ENCODE measurements at places on chromosomes 16 and 17. TPM values are rescaled to one million over a fixed set of nuclear protein-coding genes. Genes with fewer than 3 reads are reported as not detected.

DNA sequence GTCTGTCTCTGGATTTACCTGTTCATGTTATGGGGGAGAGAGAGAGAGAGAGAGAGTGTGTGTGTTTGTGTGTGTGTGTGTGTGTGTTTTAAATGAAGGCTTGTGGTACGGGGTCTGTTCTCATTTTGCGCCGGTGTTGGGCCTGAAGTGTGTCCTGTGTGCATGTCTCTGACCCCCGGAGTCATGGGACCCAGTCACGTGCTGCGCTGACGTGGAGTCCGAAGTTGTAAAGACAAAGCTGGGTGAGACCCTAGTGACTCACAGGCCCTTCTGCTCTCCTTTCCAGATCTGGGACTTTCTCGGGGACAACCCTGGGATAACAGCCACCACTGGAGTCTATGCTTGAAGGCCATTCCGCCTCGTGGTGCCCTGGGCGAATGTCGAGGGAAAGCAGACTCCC is 35.0 kb downstream of the JPH3 start:
- no peak overlapping the region for H3K27ac ChIP-seq
- no peaks in the 10 kb centered on the region for H3K27me3 ChIP-seq
- no peak overlapping the region for H3K4me3 ChIP-seq
- no peak for DNase-seq
- H3K36me3 ChIP-seq = no peaks in the 10 kb centered on the region

GRCh38 chr17:75645889-75646637 is 12.8 kb downstream of the SMIM5 start:
- H3K27ac ChIP-seq = peak overlapping the region; percentile 66
- H3K4me1 ChIP-seq = peaks cover 5% of the 10 kb centered on the region
- no peaks in the 10 kb centered on the region for H3K27me3 ChIP-seq
- H3K36me3 ChIP-seq = peaks cover 4% of the 10 kb centered on the region
- no peak overlapping the region for H3K4me3 ChIP-seq

DNA sequence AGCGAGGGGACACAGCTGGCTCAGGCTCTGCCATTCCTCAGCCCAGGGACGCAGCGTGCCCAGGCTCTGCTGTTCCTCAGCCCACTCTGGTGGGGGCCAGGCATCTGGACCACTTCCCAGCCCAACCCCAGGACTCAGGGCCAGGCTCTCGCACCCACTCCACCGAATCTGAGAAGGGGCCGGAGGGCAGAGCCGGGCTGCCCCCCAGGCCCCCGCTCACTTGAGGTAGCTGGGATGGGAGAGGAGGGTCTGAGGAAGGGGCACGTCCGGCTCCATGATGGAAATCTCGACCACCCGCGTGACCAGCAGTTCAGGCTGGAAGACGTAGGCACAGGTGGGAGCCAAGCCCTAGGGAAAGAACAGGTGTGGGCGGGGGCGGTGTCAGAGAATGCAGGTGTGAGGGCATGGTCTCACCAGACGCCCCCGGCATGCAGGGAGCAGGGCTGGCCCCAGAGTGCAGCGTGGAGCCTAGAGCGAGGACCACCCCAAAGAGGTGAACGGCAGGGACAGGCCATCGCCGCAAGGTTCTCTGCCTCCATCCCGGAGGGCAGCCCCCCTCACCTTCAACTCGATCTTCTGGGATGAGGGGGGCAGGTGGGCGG is 4.9 kb downstream of the PGAP6 start:
- no peak for DNase-seq
- peaks cover 7% of the 10 kb centered on the region for H3K4me1 ChIP-seq
- H3K4me3 ChIP-seq = no peak overlapping the region
- H3K27me3 ChIP-seq = no peaks in the 10 kb centered on the region
- no peak overlapping the region for H3K27ac ChIP-seq

- H3K4me3 ChIP-seq = peak overlapping the region; percentile 37
- DNase-seq = no peak
- H3K36me3 ChIP-seq = peaks cover 57% of the 10 kb centered on the region
- H3K4me1 ChIP-seq = peaks cover 82% of the 10 kb centered on the region
These were observed 4.2 kb downstream of the ORMDL3 start for GRCh38 chr17:39923230-39923629.

DNA sequence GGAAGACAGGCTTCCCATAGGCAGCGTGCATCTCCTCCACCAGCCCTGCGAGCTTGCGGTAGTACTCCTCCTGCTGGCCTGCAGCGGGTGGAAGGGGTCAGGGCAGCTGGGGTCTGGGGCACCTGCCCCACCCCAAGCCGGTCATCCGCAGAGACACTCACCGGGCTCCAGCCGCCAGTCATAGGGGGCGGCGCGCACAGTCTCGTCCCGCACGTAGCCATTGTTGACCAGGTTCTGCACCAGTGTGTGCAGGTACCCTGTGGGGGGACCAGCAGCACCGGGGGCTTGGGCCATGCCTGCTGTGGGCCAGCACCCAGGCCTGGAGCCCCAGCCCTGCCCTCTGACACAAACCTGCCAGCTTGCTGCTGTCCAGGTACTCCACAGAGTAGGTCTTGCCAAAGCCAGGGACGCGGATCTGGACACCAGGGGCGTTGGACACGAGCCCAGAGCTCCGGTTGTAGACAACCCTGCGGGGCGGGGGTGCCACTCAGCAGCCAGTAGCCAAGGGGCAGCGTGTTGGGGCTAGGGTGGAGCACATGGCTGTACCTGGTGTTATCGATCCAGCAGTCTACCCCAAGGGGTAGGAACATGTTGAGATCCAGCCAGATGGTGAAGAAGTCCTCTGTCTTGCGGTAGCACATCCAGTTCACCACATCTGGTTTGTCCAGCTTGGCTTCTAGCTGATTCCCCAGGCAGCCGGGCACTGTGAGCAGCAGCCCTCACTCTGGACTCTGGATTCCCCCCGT is 1.2 kb downstream of the LCAT start:
- no peak for DNase-seq
- H3K27ac ChIP-seq = no peak overlapping the region
- H3K36me3 ChIP-seq = peaks cover 18% of the 10 kb centered on the region
- H3K27me3 ChIP-seq = no peaks in the 10 kb centered on the region

- no peak for DNase-seq
- H3K36me3 ChIP-seq = peaks cover 2% of the 10 kb centered on the region
- H3K27ac ChIP-seq = no peak overlapping the region
- H3K27me3 ChIP-seq = no peaks in the 10 kb centered on the region
These were observed 7.0 kb downstream of the PSME3IP1 start for GRCh38 chr16:57178793-57179212.

- H3K27ac ChIP-seq = peak overlapping the region; percentile 92
- H3K4me1 ChIP-seq = peaks cover 79% of the 10 kb centered on the region
- no peak for DNase-seq
- H3K27me3 ChIP-seq = no peaks in the 10 kb centered on the region
These were observed 16.9 kb downstream of the NSMCE1 start for GRCh38 chr16:27251541-27252205.

GRCh38 chr17:36932694-36933511 is 4.4 kb upstream of the LHX1 start:
- no peak for DNase-seq
- peaks cover 54% of the 10 kb centered on the region for H3K4me1 ChIP-seq
- no peak overlapping the region for H3K27ac ChIP-seq
- peaks cover 100% of the 10 kb centered on the region for H3K27me3 ChIP-seq
- H3K36me3 ChIP-seq = no peaks in the 10 kb centered on the region

GRCh38 chr17:66560691-66561090 is 258.3 kb downstream of the PRKCA start:
- H3K36me3 ChIP-seq = peaks cover 21% of the 10 kb centered on the region
- H3K4me3 ChIP-seq = no peak overlapping the region
- no peak for DNase-seq
- H3K4me1 ChIP-seq = peaks cover 15% of the 10 kb centered on the region
- H3K27ac ChIP-seq = no peak overlapping the region

- no peaks in the 10 kb centered on the region for H3K27me3 ChIP-seq
- no peak overlapping the region for H3K27ac ChIP-seq
- no peak overlapping the region for H3K4me3 ChIP-seq
- peaks cover 17% of the 10 kb centered on the region for H3K36me3 ChIP-seq
- no peaks in the 10 kb centered on the region for H3K4me1 ChIP-seq
- DNase-seq = no peak
These were observed 129.4 kb downstream of the TANGO6 start for GRCh38 chr16:68972720-68973119.

DNA sequence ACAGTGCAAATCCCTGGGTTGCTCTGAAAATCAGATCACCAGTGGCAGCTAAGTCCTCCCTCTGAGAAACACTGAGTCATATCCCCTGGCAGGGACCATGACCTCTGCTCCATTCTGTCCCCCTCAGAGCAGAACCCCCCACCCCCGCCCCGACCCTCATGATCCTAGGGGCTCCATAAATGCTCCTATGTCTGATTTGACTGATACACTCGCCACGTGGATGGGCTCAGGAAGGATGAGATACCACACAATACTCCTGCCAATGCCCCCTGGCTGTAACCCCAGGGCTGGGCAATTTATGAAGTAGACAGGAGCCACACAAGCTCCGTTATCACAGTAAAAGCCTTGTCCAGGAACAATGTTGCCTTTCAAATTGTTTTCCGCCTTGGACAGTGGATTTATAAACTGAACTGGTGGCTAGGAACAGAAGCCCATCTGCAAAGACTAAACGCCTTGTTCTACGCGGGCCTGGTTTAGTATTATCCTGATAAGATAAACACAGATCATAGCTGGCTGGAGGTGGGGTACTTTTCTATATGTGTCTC is 394.8 kb downstream of the SLC39A11 start:
- no peaks in the 10 kb centered on the region for H3K4me1 ChIP-seq
- no peaks in the 10 kb centered on the region for H3K27me3 ChIP-seq
- H3K27ac ChIP-seq = no peak overlapping the region

DNA sequence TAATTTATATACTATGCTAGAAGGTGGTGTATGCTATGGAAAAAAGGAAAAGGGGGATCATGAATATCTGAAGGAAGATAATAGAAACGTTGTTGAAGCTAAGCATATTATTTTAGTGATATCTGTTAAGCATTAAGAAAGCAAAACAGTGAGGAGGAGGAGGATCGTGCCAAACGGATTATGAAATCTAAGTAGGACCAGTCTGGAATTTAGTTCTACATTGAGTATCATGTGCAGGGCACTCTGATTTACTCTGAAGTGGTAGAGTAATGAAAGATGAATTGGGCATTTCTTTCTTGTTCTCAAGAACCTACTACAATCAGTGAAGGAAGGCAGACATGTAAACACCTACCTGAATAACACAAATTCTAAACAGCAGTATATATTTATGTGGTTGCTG is 195.3 kb downstream of the CYB561 start:
- H3K27me3 ChIP-seq = no peaks in the 10 kb centered on the region
- no peak overlapping the region for H3K27ac ChIP-seq
- no peak for DNase-seq
- peaks cover 5% of the 10 kb centered on the region for H3K36me3 ChIP-seq

DNA sequence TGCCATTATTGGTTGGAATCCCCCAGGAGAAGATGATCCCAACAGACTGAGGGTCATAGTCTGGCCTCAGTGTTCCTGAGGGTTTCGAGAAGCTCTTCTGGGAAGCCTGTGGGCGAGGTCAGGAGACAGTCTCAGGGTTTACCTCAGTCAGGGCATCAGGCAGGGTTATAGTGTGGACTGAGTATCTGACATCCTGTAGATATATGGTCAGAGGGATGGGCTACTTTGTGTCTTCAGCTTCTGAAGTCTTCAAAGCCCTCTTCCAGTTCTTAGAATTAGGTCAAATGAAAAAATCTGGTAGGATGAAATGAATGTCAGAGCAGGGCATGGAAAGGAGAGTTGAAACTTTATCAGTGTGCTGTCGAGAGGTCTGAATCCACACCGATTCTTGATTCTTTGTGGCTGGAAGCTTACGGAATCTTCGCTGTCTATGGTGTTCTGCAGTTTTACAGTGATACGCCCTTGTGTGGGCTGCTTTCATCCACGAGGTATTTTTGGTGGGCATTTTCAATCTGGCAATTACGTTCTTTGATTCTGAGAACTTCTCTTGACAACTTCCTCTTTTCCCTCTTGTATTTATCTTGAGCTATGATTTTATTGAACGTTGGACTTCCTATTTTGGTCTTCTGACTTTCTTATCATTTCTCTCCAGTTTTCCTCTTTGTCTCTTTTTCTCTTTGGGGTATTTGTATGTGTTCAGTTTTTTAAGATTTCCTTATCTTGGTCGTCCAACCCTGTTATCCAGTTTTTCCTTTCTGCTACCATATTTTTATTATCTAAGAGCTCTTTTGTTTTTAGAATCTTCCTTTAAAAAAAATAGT is 30.4 kb downstream of the BPTF start:
- H3K36me3 ChIP-seq = peaks cover 35% of the 10 kb centered on the region
- H3K4me1 ChIP-seq = peaks cover 65% of the 10 kb centered on the region
- H3K27me3 ChIP-seq = no peaks in the 10 kb centered on the region
- peak overlapping the region; percentile 75 for H3K4me3 ChIP-seq
- H3K27ac ChIP-seq = peak overlapping the region; percentile 86

- H3K27ac ChIP-seq = no peak overlapping the region
- no peak overlapping the region for H3K4me3 ChIP-seq
- H3K4me1 ChIP-seq = peaks cover 4% of the 10 kb centered on the region
- no peak for DNase-seq
- no peaks in the 10 kb centered on the region for H3K36me3 ChIP-seq
- H3K27me3 ChIP-seq = peaks cover 30% of the 10 kb centered on the region
These were observed 20.7 kb upstream of the TVP23A start for GRCh38 chr16:10839279-10839666.

- peaks cover 4% of the 10 kb centered on the region for H3K4me1 ChIP-seq
- DNase-seq = peak; percentile 67
- H3K27ac ChIP-seq = no peak overlapping the region
- H3K36me3 ChIP-seq = no peaks in the 10 kb centered on the region
- H3K4me3 ChIP-seq = peak overlapping the region; percentile 64
These were observed 7.2 kb downstream of the GRIN2C start for GRCh38 chr17:74852237-74853047.

DNA sequence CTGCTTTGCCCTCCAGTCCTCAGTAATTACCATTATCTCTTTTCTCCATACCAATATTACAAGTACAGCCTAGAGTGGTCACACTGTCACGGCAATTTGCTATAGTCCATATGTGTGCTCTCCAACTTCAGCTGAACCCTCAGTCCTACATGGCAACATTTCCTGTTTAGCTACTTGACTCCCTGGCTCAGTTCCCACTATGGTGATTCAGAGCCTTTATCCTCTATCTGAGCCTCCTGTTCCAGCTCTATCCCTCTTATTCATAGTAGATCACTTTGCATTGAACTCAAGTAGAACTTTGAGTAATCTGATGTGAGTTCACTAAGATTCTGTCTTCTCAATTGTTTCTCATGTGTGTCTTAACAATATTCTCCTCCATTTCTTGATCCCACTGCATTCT is 43.7 kb upstream of the GOSR1 start:
- H3K4me1 ChIP-seq = peaks cover 10% of the 10 kb centered on the region
- H3K27ac ChIP-seq = no peak overlapping the region
- no peak overlapping the region for H3K4me3 ChIP-seq
- no peaks in the 10 kb centered on the region for H3K27me3 ChIP-seq
- peaks cover 44% of the 10 kb centered on the region for H3K36me3 ChIP-seq
- no peak for DNase-seq

The TMEM100 gene
- total RNA-seq = not detected

The ZDHHC7 gene
- total RNA-seq = 30.0 TPM

The HSD11B2 gene
- 2.8 TPM for total RNA-seq

The ACSM3 gene
- total RNA-seq = 14.1 TPM

The NHERF2 gene
- total RNA-seq = 3.7 TPM

The ABCA9 gene
- not detected for total RNA-seq

The ANKS3 gene
- 12.1 TPM for total RNA-seq

The PCGF2 gene
- total RNA-seq = 0.40 TPM

Data from activated naive CD8-positive, alpha-beta T cell treated with anti-CD3 and anti-CD28 coated beads for 36 hours (primary cell).